Muscle of arm (tissue), 14 donors: ENCODE measurements at places on chromosomes 5 and 9. TPM values are rescaled to one million over a fixed set of nuclear protein-coding genes. Genes with fewer than 3 reads are reported as not detected.

- DNase-seq = no peak
These were observed 54.2 kb downstream of the ZSWIM6 start for GRCh38 chr5:61386045-61386800.

GRCh38 chr9:36499174-36499890 is 73.4 kb upstream of the MELK start:
- DNase-seq = no peak

- no peak for DNase-seq
These were observed 74.4 kb upstream of the EQTN start for GRCh38 chr9:27371382-27371781.

DNA sequence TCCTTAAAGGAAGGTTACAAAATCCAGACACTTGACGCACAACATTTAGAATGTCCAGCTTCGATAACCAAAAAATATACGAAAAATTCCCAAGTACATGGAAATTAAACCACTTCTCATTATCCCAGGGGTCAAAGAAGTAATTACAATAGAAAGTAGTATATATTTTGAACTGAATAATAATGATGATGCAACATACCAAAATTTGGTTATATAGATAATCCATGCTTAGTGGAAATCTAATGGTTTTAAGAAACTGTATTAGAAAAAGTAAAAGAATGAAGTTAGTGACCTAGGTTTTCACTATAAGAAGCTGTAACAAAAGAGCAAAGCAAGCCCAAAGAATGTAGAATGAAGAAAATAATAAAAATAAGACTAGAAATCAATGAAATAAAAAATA is 204.0 kb upstream of the PUM3 start:
- no peak for DNase-seq

GRCh38 chr9:133759946-133760345 is 21.8 kb upstream of the SARDH start:
- DNase-seq = no peak

GRCh38 chr5:134070725-134071613 is 43.5 kb upstream of the TCF7 start:
- DNase-seq = no peak

- no peak for DNase-seq
These were observed 101.4 kb downstream of the ZFAND5 start for GRCh38 chr9:72263572-72263971.

- no peak for DNase-seq
These were observed 64.6 kb downstream of the SH3TC2 start for GRCh38 chr5:148998174-148998797.

- no peak for DNase-seq
These were observed 15.0 kb downstream of the C9orf72 start for GRCh38 chr9:27558307-27558706.

- no peak for DNase-seq
These were observed 360.5 kb downstream of the KCTD16 start for GRCh38 chr5:144531188-144531587.

GRCh38 chr9:25681266-25681665 is 3.0 kb upstream of the TUSC1 start:
- no peak for DNase-seq

DNA sequence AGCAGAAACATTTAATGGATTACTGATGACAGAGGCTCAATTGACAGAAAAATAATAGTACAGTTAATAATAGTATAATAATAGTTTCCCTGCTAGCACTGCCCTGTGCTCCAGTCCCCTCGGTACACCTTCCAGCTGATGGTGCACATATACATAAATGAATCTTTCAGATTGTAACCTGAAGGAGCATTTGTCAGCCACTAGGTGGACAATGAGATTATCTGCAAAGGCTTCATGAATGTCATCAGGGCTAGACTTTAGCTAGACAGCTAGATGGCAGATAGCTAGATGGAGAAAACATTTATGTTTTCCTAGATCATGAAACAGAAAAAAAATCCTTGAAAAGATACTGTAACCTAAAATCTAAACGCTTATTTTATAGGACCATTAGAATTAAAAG is 304.4 kb upstream of the SMC2 start:
- no peak for DNase-seq

Gene GLRA1
- not detected for polyA plus RNA-seq

Gene FGF1
- polyA plus RNA-seq = not detected

Gene OLFM1
- 2.8 TPM for polyA plus RNA-seq

Gene OR1Q1
- polyA plus RNA-seq = not detected

Gene MYMK
- polyA plus RNA-seq = 64.9 TPM

Gene GADD45G
- 7.5 TPM for polyA plus RNA-seq

Gene PCDHGA5
- 3.1 TPM for polyA plus RNA-seq

Gene FAM169A
- not detected for polyA plus RNA-seq
